ENCODE measurements at places on chromosomes 16 and 17.

DNA sequence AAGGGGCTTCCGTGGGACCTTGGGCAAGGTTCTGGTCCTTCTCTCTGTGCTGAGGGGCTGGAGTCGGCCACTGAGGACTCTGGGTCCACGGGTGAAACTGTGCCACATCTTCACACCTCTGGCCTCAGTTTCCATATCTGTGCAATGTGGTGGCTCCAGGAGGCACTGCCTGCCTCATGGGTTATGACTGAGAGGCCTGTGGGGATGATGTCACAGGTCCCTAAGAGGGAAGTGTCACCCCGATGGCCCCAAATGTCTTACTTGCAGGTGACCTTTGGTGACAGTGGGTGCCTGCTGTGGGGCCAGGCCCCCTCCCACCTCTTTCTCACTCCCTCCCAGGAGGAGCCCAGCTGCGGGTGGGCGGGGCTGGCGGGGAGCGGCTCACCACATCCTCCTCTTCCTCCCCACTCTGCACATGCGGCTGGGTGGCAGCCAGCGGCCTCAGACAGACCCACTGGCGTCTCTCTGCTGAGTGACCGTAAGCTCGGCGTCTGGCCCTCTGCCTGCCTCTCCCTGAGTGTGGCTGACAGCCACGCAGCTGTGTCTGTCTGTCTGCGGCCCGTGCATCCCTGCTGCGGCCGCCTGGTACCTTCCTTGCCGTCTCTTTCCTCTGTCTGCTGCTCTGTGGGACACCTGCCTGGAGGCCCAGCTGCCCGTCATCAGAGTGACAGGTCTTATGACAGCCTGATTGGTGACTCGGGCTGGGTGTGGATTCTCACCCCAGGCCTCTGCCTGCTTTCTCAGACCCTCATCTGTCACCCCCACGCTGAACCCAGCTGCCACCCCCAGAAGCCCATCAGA, at the start of gene IL21R:
Gene IL21R, plus strand, starts transcription at position 407 of the 801 bp plus-strand sequence. CDS start 27,898 bp downstream, outside the sequence.
- DNase-seq: peak; percentile 73

DNA sequence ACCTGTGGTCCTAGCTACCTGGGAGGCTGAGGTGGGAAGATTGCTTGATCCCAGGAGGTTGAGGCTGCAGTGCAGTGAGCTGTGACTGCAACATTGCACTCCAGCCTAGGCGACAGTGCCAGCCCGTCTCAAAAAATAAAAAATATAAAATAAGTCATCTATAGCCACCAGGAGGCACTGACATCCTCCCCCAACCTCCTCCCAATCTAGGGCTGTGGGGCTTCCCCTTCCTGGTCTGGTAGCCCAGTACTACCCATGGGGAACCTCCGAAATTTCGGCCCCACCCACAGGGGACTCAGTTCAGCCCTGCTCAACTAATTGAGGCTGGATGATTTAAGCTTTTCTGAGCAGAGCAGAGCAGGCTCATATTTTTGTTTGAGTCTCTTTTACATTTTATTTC, 3.2 kb downstream of the ZSCAN10 start:
- peak; percentile 49 for DNase-seq

- no peak for DNase-seq
Measured at GRCh38 chr17:13538841-13539411, 62.8 kb downstream of the HS3ST3A1 start.

DNA sequence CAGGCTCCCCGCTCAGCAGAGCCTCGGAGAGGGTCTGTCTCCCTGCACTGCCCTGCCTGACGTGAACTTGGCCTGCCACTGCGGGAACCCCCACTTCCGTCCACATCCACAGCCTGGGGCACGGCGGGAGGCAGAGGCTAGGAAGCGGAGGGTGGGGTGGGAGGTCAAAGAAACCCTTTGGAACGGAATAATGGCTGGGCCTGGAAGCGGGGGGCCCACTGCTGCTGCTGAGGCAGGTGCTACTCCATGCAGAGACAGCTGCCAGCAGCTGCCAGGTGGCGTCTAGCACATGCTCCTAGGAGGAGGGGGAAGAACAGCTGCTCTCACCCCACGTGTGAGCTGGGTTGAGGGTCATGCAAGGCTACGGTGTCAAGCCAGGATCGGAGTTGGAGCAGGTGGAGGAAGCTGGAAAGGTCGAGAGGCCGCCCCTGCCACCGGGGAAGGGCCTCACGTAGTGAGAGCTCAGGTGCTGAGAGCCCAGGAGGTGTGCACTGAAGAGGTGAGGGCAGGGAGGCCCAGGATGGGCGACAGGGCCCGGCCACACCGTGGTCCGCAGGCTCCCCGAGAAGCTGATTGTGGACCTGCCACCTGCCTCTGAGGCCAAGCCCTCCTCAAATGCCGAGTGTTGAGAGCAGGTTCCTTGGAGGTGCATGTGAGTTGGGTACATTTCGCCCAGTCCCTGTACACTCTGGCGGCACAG, 9.8 kb downstream of the FSCN2 start:
- DNase-seq: no peak

DNA sequence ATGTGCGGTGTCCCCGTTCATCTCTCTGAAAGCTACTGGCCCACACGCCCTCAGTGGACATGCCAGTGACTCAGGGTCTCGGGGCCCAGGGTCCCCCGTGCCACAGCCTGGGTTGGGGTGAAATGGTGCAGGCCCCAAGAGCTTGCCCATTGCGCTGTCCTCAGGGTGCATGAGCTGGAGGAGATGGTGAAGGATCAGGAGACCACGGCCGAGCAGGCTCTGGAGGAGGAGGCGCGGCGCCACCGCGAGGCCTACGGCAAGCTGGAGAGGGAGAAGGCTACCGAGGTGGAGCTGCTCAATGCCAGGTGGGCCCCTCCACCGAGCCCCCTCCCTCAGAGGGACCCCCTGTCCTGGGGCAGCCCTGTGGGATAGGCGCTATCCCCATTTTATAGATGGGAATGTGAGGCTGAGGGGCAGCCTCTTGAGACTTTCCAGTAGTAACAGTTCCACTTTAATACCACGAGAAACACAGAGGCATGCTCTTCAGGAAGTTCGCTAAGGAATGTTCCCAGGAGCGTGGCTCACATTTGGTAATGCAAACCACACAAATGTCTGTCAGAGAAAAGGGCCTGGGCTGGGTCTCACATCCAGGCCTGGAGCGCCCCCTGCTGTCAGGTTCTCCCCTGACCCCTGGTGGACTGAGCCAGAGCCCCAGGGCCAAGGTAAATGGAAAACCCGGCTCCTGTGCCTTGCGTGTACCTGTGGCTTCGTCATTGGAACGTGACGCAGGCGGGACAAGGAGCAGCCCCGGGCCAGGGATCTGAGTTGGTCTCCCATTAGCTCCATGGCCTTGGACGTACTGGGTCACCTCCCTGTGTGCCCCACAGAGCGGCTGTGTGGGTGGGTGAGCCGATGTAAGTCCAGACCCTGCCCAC, 133.7 kb downstream of the RAB11FIP4 start:
- DNase-seq: peak; percentile 76

DNA sequence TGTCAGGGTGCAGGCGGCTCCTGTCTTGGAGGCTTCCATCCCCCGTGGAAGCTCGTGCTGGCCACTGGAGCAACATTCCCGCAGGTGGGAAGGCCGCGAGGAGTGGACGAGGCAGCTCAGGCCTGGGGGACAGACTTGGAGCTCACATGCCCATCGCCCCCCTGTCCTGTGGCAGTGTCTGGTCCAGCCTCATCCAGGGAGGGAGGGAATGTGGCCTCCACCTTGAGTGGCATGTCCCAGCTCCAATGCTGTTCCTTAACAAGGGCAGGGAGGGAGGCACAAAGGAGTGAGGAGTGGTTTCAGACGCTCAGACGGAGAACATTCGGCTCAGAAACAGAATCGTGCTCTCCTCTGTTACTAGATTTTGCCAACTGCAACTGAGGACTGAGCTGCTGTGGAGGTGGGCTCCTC, 159.4 kb upstream of the CHMP6 start:
- DNase-seq: peak; percentile 51

Measured in left colon (tissue), 2 donors.